ENCODE measurements at places on chromosomes 3 and 15. TPM values are rescaled to one million over a fixed set of nuclear protein-coding genes. Genes with fewer than 3 reads are reported as not detected.

DNA sequence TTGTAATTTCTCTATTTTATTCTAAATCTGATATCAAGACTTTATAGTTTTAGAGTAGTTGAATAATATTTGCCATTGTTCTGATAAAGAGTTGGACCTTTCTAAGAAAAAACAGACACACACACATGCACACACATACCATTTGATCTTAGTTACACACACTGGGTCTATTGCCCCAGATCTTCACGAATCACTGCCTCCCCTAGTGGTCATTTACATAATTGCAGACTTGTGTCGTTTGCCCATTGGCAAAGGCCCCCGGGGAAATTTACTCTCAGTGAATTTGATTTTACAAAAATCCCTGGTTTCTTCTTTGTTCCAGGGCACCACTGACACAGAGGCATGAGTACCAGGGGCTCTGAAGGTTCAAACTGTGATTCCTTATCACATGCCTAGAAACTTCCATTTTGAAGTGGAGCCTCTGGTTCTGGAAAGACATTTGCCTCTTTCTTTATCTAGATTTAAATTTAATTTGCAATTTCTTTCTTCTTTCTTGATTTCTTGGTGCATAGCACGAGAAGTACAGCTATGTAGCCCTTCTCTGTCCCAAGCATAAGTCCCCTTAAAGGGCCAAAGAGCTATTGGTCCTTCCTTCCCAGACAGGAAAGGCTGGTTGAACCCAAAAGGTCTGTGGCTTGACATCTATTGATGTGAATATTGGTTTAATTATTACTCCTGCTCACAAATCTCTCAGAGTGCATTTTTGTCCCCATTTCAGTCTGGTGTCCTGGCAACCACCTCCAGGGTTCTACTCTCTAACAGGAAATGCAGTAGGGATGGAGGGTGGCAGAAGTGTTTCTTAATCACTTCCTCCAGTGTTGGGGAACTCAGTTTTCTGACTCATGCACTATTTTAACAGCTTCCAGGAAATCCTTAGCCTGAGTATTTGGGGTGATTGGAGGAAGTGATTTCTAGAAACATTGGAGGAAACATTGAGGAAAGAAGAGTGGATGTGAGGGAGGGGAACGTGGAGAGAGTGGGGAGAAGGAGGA lies 32.4 kb upstream of the SLC6A11 start:
- peak; percentile 27 for DNase-seq

DNA sequence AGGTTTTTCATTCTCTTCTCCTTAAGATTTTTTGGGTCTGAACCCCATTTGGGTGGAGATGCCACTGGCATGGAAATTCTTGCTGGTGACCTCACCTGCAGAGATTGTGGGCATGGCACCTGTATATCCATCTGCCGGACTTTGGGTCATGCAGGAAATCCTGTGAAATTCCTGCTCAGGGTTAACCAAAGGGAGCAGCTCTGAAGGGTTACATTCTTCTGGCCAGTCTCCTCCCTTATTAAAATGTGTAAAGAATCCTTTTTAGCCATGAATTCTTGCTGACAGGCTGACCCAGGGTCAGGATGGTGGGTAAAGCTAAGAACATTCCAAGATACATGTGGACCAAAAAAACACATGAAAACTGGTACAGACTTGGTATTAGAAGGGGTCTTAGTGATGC lies 27.4 kb downstream of the ARHGEF26 start:
- DNase-seq, result no peak

GRCh38 chr3:143247073-143247472 lies 127.5 kb downstream of the CHST2 start:
- DNase-seq, result no peak

DNA sequence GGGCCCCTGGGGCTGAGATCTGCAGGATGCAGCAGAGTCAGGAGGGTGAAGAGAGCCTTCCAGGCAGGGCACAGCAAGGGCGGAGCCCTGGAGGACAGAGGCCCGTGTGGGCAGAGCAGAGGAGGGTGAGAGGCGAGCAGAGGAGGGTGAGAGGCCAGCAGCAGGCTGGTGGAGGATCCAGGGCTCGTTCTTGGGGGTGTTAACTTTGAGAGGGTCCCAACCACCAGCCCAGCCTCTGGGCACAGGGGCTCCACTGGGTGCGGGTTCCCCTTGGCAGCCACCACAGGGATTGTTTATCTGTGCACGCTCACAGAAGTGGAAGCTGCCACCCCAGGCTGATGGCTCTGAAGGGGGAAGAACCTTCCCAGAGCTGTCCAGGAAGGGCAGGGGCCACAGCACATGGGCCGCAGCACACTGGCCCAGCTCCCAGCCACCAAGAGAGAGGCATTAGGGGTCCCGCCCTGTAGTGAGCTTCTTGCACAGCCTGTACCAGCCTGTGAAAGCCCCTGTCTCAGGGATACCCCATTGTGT lies 9.3 kb upstream of the PLXND1 start:
- DNase-seq, result no peak

- DNase-seq, result no peak
These were observed 8.4 kb downstream of the IFT80 start for GRCh38 chr3:160390565-160391138.

DNA sequence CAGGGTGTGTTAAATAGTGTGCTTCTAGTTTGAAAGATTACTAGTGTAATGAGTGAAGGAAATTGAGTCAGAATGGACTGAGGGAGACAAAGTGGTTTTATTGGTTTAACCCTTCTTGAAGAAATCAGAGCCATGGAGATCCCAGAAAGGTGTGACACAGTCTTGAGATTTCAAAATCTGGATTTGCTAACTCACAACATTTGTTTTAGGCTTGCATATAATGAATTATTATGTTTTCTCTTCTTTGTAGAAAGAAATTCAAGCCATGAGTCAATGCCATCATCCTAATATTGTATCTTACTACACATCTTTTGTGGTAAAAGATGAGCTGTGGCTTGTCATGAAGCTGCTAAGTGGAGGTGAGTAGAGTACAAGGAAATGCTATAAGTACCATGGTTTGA lies 25.1 kb downstream of the OXSR1 start:
- no peak for DNase-seq

DNA sequence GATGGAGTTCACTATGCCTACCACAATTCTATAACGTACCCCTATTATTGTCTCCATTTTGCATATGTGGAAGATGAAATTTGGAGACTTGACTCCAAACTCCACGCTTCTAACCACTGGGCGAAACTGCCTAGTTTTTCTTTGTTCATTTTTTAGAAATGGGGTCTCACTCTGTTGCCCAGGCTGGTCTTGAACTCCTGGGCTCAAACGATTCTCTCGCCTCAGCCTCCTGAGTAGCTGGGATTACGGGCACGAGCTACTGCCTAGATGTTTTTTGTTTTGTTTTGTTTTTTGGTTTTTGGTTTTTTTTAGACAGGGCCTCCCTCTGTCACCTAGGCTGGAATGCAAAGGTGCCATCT lies 584 bp upstream of the RPL32 start:
- DNase-seq, result no peak

DNA sequence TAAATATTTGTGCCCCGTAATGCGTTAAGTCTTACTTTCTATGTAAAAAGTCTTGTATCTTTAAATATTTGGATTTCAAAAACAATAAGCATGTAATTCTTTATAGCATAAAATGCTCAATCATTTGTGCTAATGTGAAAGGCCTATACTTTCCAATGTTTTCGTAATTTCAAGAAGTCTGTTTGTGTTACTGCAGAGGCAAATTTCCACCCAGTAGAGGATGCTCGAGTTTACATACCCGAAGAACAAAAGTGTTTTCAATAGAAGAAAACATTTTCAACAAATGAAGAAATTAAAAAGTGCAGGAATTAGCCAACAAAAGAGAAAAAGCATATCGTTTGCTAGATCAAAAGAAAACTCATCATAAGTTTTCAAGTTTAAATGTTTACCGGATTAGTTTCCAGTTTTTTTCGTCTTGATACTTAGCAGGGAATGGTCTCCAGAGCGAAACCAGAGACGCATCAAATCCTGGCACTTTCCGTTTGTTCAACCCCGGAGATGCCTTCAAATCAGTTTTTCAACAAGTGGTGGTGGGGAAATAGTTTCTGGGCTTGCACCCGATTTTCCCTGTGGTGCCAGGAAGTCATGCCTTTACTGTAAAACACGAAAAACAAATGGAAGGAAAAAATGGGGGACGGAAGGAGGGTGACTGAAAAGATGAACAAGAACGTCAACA lies 1.0 kb downstream of the CGGBP1 start:
- DNase-seq, result peak; percentile 49

DNA sequence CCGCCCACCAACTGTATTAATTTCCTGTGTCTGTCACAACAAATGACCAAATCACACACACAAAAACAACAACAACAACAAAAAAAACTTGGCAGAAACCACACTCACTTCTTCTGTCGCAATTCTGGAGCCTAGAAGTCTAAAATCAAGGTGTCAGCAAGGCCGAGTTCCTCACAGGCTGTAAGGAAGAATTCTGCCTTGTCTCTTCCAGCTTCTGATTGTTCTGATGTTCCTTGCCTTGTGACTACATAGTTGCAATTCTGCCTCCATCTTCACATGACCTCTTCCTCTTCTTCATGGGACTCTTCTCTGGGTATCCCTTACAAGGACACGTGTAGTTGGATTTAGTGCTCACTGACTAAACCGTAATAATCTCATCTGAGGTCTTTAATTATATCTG lies 61.4 kb downstream of the IL12A start:
- no peak for DNase-seq

DNA sequence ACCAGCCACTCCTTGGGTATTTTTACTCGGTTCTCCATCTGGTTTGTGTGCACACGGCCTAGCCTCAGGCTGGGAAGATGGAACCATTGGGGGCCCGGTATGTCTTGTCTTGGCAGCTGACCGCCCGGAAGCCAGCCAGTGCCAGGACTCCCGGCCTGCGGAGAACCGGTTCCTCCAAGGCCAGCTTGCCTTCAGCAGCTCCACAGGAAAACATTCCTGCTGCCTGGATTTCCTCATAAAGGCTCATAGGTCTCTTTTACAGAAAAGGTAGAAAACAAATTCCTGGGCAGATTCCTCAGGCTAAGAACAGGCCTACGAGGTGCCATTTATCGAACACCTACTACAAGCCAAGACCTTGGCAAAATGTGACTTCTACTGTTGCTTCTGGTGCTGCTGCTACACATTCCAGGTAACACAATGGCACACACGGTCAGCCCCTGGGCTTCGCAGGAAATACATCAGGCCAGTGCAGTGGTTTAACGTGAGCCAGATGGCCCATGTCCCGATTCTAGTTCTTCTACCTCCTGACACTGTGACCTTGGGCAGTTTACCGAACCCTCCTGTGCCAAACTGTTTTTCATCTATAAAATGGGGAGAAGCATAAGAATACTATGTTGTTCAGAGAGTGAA lies 141.8 kb downstream of the OPA1 start:
- DNase-seq, result no peak

- DNase-seq, result no peak
These were observed 26.3 kb downstream of the FEM1B start for GRCh38 chr15:68303560-68304436.

DNA sequence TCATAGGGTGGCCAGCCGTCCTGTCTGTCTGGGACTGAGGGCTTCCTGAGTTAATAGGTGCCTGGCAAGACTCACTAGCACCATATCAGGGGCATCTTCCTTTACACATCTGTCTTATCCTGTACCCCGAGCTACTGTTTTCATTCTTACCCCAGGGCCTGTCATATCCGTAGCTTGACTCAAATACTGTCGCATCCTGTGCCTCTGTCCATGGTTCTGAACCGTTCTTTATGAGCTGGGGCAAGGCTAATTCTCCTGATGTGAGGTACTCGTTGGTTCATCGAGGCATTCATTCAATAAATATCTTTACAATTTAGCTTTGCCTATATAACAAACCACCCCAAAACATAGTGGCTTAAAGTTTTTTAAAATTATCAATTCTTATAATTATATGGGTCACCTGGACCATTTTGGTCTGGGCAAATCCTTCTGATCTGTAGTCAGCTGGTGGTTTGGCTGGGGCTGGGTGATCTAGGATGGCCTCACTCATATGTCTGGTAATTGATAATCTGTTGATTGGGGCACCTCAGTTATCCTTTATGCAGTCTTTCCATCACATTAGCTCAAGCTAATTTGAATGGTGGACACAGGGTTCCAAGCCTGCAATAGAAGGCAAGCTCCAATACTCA lies 121.2 kb downstream of the TLE3 start:
- DNase-seq, result peak; percentile 54

DNA sequence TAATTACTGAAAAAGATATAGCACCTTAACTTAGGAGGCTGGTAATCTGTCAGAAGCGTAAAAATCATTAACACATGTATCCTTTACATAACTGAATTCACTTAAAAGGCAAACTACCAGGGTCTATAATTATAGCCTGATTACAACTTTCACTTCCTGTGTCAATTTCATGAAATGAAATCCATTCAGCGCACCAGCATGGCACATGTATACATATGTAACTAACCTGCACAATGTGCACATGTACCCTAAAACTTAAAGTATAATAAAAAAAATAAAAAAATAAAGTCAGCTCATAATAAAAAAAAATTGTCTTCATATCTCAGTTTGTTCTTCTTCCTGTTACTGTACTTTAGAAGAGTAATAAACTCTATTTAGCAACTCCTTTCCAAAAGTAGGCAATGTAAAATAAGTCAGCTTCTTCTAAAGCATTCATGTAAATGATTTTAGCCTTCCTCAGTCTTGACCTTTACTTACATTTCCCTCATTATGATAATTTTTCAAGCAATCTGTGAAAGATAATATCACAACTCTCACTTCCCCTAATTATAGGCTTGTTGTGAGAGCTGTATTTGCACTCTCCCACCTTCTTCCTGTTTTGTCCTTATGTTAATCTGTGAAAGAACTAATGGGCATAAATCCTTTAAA lies 50.1 kb downstream of the KBTBD8 start:
- no peak for DNase-seq

GRCh38 chr15:71426792-71427191 lies 311.5 kb downstream of the THSD4 start:
- no peak for DNase-seq

DNA sequence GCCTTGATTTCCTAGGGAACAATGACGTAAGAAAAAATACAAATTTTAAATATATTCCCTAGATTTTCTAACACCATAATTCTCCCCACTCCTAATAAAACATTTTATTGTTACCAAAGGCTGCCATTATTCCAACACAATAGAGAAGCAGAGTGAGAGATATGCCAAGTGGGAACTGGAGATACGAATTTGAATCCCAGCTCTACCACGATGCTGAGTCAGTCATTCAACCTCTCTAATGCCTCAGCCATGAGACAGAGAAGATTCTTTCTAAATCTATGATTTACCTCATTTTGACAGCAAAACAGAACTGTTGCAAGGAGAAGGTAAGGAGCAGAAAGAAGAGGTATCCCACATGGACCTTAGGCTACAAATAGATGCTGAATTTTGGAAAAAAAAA lies 112.5 kb downstream of the IGF2BP2 start:
- DNase-seq, result peak; percentile 55

- DNase-seq, result peak; percentile 56
These were observed 40.8 kb downstream of the POLR2M start for GRCh38 chr15:57747206-57747896.

The C3orf20 gene
- not detected for total RNA-seq

The UBE2E2 gene
- 49.1 TPM for total RNA-seq

The UROC1 gene
- not detected for total RNA-seq

The LRRC58 gene
- 39.5 TPM for total RNA-seq

The NR1D2 gene
- total RNA-seq, result 53.0 TPM

The CCNL1 gene
- total RNA-seq, result 138 TPM

The NCKIPSD gene
- total RNA-seq, result 8.1 TPM

The UPK1B gene
- total RNA-seq, result not detected

The ANKRD34C gene
- not detected for total RNA-seq

The LRRC57 gene
- total RNA-seq, result 21.6 TPM

The CHCHD6 gene
- 13.4 TPM for total RNA-seq

Measured in fibroblast of the aortic adventitia (primary cell).